Calu3 (cell line): ENCODE measurements at places on chromosomes 7 and 10. TPM values are rescaled to one million over a fixed set of nuclear protein-coding genes. Genes with fewer than 3 reads are reported as not detected.

DNA sequence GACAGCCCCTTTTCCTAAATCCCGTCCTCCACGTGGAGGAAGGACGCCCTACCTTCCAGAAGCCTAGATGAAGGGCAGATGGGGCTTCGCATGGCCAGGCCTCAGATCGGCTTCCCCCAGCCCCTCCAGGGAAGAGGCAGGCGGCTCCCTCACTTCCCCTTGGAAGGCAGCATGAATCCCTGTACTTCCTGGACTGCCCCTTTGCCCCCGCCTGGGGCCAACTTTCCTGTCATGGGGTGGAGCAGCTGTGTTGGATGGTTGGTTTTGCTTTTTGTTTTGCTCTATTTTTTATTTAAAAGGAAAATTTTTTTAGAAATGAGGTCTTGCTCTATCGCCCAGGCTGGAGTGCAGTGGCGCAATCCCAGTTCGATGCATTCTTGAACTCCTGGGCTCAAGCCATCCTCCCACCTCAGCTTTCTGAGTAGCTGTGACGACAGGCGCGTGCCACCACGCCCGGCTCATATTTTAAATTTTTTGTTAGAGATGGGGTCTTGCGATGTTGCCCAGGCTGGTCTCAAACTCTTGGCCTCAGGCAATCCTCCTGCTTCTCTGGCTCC is 27.2 kb downstream of the GTF2IRD1 start:
- peaks cover 20% of the 10 kb centered on the region for H3K36me3 ChIP-seq
- peaks cover 39% of the 10 kb centered on the region for H3K4me1 ChIP-seq
- H3K4me3 ChIP-seq = no peak overlapping the region
- H3K27me3 ChIP-seq = no peaks in the 10 kb centered on the region
- H3K27ac ChIP-seq = no peak overlapping the region
- no peak for DNase-seq

GRCh38 chr7:72925546-72926120 is 738 bp downstream of the POM121 start:
- H3K27ac ChIP-seq = peak overlapping the region; percentile 90
- peak overlapping the region; percentile 86 for H3K4me3 ChIP-seq
- no peaks in the 10 kb centered on the region for H3K4me1 ChIP-seq
- DNase-seq = no peak

DNA sequence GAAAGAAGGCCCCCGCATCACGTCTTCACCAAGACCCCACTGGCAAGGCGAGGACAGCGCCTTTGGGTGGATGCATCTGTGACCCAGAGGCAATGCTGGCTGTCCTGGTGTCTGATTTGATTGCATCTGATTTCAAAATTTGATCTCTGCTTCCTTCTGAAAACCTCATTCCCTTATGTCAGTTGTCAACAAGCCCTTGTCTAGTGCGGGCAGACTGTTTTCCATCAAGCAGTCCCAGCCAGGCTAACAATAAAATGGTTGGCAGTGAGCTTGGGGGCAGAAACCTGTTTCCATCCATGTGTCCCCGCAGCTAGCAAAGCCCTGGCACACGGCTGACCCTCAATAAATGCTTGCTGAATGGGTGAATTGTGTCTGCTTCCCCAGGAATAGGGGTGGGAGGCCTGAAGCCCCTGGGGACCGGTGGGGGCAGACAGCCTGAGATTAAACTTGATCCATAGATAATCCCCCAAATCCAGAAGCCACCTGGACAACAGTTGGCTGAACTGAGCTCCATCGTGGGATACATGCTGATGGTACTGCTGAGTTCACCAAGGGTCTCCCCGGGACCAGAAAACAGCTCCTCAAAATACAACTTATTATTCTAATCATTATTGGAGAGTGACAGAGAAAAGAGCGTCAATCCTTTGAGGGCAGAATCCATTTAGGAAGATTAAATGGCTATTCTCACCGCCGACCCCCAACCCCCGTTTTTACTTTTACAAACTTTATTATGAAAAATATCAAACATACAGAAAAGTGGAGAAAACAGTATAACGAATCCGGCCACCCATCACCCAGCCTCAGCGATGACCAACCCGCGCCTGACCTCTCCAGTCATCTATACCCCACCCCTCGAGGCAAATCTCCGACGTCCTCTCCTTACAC is 912 bp upstream of the DUSP5 start:
- H3K4me3 ChIP-seq = peak overlapping the region; percentile 77
- H3K27me3 ChIP-seq = no peaks in the 10 kb centered on the region
- peak; percentile 14 for DNase-seq
- peaks cover 75% of the 10 kb centered on the region for H3K36me3 ChIP-seq
- H3K27ac ChIP-seq = peak overlapping the region; percentile 94

- H3K27ac ChIP-seq = no peak overlapping the region
- no peaks in the 10 kb centered on the region for H3K27me3 ChIP-seq
Observed at GRCh38 chr10:79097021-79097872, 28.5 kb downstream of the ZMIZ1 start.

DNA sequence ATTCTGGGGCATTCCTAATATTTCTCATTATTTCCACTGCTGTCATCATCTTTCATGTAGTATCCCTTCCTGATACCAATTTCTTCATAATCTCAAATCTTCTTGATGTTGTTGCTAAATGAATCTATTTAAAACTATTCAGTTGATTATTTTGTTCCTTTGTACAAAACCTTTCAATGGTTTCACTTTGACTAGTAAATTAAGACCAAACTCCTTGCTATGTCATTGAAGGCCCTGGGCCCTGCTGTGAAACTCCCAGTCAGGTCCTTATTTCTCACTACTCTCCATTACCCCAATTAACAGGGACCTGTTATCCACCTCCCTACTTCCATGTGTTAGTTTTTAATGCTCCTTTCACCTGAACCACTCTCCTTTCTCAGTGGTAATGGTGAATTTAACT is 97.0 kb downstream of the CTTNBP2 start:
- no peaks in the 10 kb centered on the region for H3K36me3 ChIP-seq
- no peaks in the 10 kb centered on the region for H3K27me3 ChIP-seq
- H3K27ac ChIP-seq = no peak overlapping the region
- peaks cover 18% of the 10 kb centered on the region for H3K4me1 ChIP-seq

DNA sequence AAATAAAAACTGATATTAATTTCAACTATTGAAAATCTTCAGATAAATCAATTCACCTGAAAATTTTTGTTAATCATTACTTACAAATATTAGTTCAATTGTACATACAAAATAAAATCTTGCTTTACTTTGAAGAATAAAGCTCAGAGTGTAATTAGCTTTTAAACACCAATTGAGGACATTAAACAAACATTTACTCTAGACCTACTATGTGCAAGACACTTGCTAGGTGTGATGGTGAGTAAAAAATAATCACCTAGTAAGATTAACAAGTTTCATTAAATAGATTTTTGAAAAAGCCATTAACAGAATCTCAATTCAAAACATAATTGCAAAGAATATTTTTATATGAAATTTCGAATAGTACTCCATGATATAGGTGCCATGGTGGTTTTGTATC is 3.9 kb upstream of the MLLT10 start:
- H3K4me3 ChIP-seq = no peak overlapping the region
- no peak overlapping the region for H3K27ac ChIP-seq
- no peak for DNase-seq

The MEOX2 gene
- total RNA-seq = 8.7 and 12.6 TPM in 2 replicates

GRCh38 chr7:106262221-106262881 is 22.4 kb downstream of the NAMPT start:
- H3K4me3 ChIP-seq = no peak overlapping the region
- H3K4me1 ChIP-seq = peaks cover 39% of the 10 kb centered on the region
- H3K36me3 ChIP-seq = peaks cover 96% of the 10 kb centered on the region
- H3K27ac ChIP-seq = peak overlapping the region; percentile 9

GRCh38 chr10:118873091-118873737 is 118.4 kb upstream of the CACUL1 start:
- peaks cover 27% of the 10 kb centered on the region for H3K4me1 ChIP-seq
- no peak for DNase-seq
- H3K36me3 ChIP-seq = no peaks in the 10 kb centered on the region

DNA sequence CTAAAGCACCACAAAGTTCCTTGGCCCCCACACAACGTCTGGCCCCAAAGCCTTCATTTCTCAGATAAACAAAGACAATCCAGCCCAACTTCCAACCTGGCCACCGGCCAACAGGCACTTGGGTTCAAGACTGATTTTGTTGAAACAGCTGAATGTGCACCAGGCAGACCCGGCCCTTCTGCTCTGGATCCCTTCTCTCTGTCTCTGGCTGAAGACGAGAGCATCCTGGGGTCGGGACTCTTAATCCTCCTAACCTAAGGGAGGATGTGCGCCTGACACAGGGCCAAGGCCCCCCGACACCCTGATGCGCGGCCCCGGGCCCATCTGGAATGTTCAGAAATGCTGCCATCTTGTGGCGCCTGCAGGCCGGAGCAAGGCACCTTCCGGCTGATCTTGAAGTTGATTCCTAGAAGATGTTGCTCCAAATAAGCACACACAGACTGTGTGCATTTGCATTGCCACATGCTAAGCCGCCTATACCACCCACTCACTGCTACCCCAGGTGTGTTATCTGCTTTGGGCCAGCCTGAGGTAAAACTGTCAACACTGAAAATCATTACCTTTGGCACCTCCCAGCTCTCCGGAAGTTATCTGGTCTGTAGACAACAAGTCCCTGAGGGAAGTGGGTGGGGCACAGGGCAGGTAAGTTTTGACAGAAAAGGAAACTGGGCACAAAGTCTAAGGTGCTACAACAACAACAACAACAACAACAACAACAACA is 98.4 kb upstream of the HABP2 start:
- no peak overlapping the region for H3K4me3 ChIP-seq
- H3K36me3 ChIP-seq = peaks cover 6% of the 10 kb centered on the region
- H3K27ac ChIP-seq = no peak overlapping the region
- H3K4me1 ChIP-seq = peaks cover 9% of the 10 kb centered on the region

DNA sequence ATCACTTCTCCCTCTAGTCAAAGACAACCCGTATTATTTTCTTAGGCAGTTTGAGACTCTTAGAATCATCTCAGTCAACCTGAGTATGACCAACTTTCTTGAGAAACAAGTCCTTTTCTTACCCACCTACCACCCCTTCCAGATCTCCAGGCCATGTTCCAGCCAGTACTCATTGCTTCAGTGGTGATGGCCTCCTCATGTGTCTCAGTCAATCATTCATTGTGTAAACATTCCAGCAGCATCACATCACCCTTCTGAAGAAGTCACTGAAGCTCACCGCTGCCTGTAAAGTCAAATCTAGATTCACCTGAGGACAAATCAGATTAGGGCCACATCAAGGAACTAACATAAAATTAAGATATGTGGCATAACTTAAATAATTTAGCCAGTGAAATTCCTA is 467.2 kb upstream of the NRP1 start:
- DNase-seq = peak; percentile 23
- peaks cover 20% of the 10 kb centered on the region for H3K4me1 ChIP-seq
- H3K27me3 ChIP-seq = no peaks in the 10 kb centered on the region
- no peak overlapping the region for H3K4me3 ChIP-seq
- H3K27ac ChIP-seq = no peak overlapping the region
- H3K36me3 ChIP-seq = no peaks in the 10 kb centered on the region

- H3K27ac ChIP-seq = no peak overlapping the region
- peaks cover 8% of the 10 kb centered on the region for H3K4me1 ChIP-seq
- no peak overlapping the region for H3K4me3 ChIP-seq
- no peaks in the 10 kb centered on the region for H3K36me3 ChIP-seq
Observed at GRCh38 chr7:134289423-134289822, 27.3 kb downstream of the SLC35B4 start.

The PGAM2 gene
- 0.87 TPM in 1 of 2 replicates, not detected in the other for total RNA-seq

- no peak overlapping the region for H3K4me3 ChIP-seq
- no peak for DNase-seq
- no peaks in the 10 kb centered on the region for H3K36me3 ChIP-seq
- no peaks in the 10 kb centered on the region for H3K27me3 ChIP-seq
Observed at GRCh38 chr7:119748991-119749390, 524.0 kb upstream of the KCND2 start.

GRCh38 chr10:89600041-89600440 is 45.0 kb downstream of the PANK1 start:
- no peaks in the 10 kb centered on the region for H3K4me1 ChIP-seq
- H3K27me3 ChIP-seq = no peaks in the 10 kb centered on the region
- no peak for DNase-seq
- no peak overlapping the region for H3K27ac ChIP-seq
- no peaks in the 10 kb centered on the region for H3K36me3 ChIP-seq
- H3K4me3 ChIP-seq = no peak overlapping the region

The CALCR gene
- total RNA-seq = not detected in 2 replicates

The SEMA3A gene
- total RNA-seq = 20.2 and 24.3 TPM in 2 replicates

GRCh38 chr7:152574892-152575548 is 100.9 kb downstream of the XRCC2 start:
- H3K27me3 ChIP-seq = no peaks in the 10 kb centered on the region
- H3K27ac ChIP-seq = no peak overlapping the region
- no peaks in the 10 kb centered on the region for H3K4me1 ChIP-seq
- H3K36me3 ChIP-seq = no peaks in the 10 kb centered on the region
- DNase-seq = no peak
- no peak overlapping the region for H3K4me3 ChIP-seq

DNA sequence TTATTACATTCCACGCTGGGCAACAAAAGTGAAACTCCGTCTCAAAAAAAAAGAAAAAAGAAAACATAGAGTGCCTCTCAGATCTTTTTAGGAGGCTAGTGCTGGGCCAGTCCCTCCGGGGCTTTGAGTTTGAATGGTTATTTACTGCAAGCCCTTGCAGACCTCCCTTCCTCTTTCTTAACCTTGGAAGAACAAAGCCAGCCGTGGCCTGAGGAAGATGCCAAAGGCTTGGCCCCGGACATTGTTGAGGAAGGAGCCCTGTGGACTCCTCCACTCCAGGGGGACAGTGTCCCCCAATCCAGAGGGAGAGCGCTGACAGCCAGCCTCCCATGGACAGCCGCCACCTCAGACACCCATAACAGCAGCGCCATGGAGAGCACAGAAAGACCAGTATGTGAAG is 5.0 kb downstream of the TSPAN33 start:
- no peak overlapping the region for H3K4me3 ChIP-seq
- no peaks in the 10 kb centered on the region for H3K27me3 ChIP-seq
- H3K27ac ChIP-seq = no peak overlapping the region
- H3K36me3 ChIP-seq = peaks cover 1% of the 10 kb centered on the region
- DNase-seq = no peak
- H3K4me1 ChIP-seq = no peaks in the 10 kb centered on the region

The GATA3 gene
- total RNA-seq = 5.0 and 8.2 TPM in 2 replicates

- H3K4me1 ChIP-seq = no peaks in the 10 kb centered on the region
- DNase-seq = no peak
- no peaks in the 10 kb centered on the region for H3K36me3 ChIP-seq
- no peak overlapping the region for H3K4me3 ChIP-seq
- peaks cover 19% of the 10 kb centered on the region for H3K27me3 ChIP-seq
Observed at GRCh38 chr7:45601094-45601493, 26.9 kb downstream of the ADCY1 start.

DNA sequence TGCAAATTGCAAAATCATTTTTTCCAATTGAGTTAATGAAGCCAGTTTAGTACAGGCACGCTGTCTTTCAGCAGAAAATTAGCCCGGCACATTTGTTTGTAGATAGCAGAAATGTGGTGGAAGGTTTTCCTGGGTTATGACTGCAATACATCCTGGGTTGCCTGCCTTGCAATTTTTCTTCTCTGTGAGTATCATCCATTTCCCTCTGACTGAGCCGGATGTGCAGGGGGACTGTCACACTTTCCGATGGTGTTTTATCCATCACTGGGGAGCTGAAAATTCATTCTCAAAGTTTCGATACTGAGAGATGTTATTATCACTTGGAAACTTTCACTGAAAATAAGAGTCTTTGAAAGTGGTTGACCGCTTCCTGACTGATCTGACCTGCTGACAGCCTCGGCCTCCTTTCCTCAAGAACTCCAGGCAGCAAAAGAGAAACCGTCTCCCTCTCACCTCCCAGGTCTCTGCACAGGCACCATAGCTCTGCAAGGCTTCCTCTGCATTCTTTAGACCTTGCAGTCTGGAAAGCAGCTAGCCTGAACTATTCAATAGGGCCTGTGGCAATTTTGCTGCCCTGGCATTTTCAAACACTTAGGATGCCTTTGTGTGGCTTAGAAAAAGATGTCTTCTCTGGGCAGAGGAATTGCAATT is 320.8 kb upstream of the NRP1 start:
- no peaks in the 10 kb centered on the region for H3K36me3 ChIP-seq
- no peak for DNase-seq
- no peak overlapping the region for H3K4me3 ChIP-seq

The GHRHR gene
- total RNA-seq = not detected in 2 replicates
